Fibroblast of skin of abdomen (primary cell): ENCODE measurements at places on chromosomes 16 and 17.

DNA sequence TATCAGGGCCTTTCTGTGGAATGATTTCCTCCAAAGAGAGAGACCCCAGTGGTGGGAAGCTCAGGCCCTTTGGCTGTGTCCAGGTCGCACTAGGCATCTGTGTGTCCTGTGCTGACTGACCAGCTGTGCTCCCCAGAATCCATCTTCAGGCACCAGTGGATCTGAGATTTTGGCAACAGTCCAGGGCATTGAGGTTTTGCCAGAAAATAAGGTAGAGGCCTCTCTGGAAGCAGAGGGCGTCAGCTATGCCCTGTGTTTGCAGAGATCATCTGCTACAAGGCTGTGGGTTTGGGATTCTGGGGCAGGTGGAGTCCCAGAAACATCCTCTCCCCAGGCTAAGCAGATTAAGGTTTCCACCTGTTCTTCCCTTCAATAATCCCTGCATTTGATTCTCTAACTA, 57.5 kb upstream of the TOB1 start:
- DNase-seq, result no peak

GRCh38 chr16:20249211-20249610, 78.1 kb downstream of the GP2 start:
- DNase-seq, result no peak

DNA sequence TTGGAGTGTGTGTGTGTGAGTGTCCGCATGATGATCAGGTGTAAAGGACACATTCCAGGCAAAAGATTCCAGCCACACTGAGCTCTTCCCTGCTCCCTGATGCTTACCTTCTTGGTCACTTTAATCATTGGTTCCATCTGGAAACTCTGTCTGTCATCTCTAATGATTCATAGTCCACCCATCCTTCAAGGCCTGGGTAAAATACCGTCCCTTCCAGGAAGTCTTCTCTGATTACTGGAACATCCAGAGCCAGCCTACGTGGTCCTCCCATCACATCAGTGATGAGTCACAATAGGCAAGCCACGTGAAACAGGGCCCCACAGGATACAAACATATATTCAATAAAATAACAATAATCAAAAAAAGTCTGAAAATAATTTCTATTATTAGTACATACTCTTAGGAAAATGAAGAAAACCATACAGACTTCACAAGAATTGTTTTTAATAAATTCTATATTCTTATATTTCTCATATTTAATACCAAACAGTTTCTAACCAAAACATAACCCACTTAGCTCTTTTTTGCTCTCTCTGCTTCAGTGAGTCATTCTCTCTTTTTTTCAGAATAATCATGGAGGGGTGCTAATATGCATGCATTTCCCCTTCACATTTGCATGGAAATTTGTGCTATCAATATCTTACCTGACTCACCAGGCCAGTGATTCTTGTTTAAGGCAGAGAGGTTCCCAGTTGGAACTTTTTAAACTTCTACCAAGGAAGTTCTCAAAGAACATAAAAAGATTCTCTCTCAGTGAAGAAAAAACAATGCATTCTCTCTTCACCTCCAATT, 263.2 kb downstream of the TOX3 start:
- peak; percentile 9 for DNase-seq

GRCh38 chr17:74457146-74457819, 9.2 kb upstream of the CD300A start:
- DNase-seq, result peak; percentile 56

GRCh38 chr17:44960691-44961090, 7.4 kb downstream of the C1QL1 start:
- no peak for DNase-seq

DNA sequence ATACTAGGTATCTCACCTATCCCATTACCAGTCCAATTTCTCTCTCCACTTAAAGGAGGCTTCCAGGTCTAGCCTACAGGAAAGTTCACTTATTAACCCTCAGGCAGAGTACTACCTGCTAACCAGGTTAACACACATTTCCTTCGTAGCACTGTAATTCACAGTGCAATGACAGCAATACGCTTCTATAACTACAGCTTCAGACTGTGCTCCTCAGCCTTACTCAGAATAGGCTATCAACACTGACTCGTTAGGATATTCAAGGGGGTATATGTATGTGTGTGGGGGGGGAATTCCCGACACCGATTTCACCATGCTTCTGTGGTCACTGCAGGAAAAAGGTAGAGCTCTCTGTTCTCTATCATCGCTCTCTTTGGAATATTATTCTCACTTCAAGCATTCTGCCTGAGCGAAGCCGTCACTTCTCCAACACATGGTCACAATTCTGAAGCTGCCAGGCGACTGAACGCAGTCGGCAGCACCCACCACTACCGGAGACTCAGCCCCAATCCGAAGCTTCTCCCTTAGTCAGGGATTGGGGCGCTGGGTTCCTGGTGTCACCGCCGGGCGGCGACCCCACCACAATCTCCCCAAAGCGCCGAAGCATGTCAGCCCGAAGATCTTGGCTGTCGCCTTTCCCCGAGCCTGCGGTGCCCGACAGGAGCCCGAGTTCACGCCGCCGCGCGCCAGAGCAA, 618 bp downstream of the GGA3 start:
- no peak for DNase-seq

GRCh38 chr16:75483222-75483621, 12.0 kb downstream of the CHST6 start:
- no peak for DNase-seq

DNA sequence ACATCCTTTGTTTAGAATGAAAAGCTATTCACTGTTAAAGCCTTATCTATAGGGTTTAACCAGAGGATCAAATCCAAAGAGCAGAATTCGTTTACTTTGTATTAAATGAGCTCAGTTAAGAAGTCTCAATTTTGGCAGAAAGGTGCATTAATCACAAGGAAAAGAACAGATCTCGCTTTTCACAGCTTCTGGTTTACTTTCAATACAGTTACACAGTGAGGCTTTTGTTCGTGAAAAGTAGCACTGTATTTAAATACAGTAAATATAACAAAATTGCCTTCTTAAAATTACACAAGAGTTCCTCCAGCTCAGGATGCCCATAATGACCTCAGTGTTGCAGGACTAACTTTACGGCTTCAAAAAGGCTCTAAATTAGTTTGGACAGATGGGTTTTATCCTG, 669.1 kb upstream of the SALL1 start:
- no peak for DNase-seq

GRCh38 chr17:14582996-14583395, 282.1 kb downstream of the HS3ST3B1 start:
- no peak for DNase-seq

DNA sequence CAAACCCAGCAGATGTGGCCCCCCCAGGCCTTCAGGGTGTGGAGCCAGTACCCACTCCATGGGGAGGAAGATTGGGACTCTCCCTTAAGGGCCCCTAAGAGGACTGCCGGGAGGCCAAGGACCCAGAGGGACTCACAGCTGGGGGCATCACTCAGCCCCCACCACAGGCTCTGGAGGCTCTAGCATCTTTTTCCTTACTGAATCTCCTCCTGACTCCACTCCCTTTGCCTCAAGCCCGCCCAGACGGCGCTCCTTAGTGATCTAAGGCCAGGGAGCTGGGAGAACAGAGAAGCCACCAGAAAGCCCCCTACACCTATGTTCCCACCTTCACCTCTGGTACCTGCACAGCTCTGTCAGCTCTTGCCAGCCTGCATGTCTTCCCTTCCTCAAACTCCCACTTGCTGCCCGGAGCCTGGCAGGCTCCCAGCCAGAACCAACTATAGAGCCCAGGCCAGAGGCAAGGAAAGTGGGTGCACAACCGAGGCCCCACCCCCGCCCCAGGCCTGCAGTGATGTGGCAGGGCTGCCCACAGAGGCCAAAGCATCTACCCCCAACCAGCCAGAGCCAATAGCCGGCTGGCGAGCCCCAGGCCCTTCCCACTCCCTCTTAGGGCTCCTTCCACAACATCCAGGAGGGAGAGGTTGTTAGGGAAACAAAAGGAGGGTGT, 22.3 kb upstream of the MPO start:
- DNase-seq, result no peak

- DNase-seq, result no peak
These were observed 195.1 kb downstream of the IRF8 start for GRCh38 chr16:86093801-86094750.

DNA sequence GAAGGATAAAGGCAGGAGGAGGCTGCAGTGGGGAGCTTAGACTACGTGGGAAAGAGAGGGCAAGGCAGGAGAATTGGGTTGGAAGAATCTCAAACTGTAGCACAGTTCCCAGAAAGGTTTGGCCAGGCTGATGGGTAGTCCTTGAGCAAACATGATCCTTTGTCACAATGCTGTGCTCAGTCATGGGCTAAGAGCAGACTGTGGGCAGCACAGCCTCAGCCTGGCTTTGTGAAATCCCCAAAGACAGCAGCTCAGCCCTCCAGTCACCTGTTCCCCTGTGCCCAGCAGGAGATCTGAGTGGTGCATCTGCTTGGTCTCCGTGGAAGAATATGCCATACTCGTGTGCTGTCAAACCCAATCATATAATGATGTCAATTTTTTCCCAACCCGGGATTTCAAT, 10.6 kb upstream of the ENGASE start:
- DNase-seq, result no peak

DNA sequence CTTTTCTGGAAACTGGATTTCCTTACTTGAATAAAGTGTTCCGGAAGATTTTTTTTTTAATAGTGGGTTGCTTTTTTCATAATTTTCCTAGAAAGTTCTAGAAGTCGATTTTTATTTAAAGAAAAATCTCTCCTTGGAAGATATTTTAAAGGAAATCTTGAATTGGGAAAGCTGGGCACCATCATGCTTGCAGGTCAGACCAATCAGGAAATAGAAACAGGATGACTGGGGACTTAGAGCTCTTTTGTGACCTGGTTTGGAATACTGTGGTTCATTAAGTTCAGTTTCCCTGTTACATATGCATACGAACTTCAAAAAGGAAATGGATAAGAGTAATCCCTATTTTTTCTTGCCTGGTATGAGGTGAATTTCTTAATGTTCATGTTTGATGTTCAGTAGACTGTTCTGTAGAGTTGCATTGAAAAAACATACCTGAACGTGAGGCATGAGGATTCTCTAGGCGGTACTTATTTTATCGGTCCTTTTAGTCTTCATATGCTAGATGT, 1.2 kb downstream of the NFATC3 start:
- peak; percentile 23 for DNase-seq

GRCh38 chr16:64900019-64900418, 221.8 kb downstream of the CDH11 start:
- peak; percentile 58 for DNase-seq

GRCh38 chr17:81489012-81489997, 23.3 kb downstream of the ACTG1 start:
- DNase-seq, result no peak

GRCh38 chr17:70564006-70564620, 394.8 kb downstream of the KCNJ2 start:
- DNase-seq, result peak; percentile 9

GRCh38 chr16:82580298-82580890, 46.4 kb upstream of the CDH13 start:
- peak; percentile 55 for DNase-seq

GRCh38 chr17:7317161-7317803, 2.1 kb upstream of the GPS2 start:
- DNase-seq, result no peak
